Activated CD8-positive, alpha-beta memory T cell treated with anti-CD3 and anti-CD28 coated beads for 48 hours (primary cell): ENCODE measurements at places on chromosomes 1 and 21.

GRCh38 chr1:188140958-188141357, 1312.2 kb downstream of the PLA2G4A start:
- no peak for DNase-seq

DNA sequence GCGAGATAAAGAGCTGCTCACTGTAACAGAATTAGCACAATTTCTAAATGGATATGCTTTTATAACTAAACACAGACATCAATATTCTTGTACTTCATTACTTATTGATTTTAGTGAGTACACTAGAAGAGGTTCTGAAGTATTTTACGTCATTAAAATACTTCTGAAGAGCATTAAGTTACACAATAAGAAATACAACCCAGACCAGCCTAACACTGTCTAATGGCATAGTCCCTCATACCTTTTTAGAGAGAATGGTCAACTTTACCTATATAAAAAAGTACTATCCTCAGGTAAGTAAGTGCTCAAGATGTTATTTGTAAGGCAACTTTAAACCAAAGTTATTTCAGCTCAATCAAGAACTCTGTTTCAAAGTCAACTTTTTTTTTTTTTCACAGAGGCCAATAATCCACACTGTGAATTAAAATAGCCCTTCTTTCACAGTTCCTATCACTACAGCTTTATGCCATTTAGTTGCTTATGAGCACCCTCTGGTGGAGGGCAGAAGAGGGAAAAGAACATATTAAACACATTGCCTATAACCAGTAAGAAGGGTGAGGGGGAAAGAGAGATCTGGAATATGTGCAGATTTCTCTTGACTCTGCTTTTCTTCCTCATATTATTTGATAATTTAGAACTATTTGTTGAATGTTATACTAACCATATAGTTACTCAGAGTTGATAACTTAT, 182.1 kb upstream of the DMRTA2 start:
- no peak for DNase-seq

- DNase-seq = no peak
These were observed 24.1 kb downstream of the PAFAH2 start for GRCh38 chr1:25973610-25974321.

GRCh38 chr1:34520111-34520510, 234.7 kb upstream of the GJB5 start:
- DNase-seq = no peak

GRCh38 chr1:109468061-109468460, 1.7 kb downstream of the SYPL2 start:
- DNase-seq = no peak

- DNase-seq = no peak
These were observed 40.1 kb upstream of the LRRC8D start for GRCh38 chr1:89780721-89781120.

GRCh38 chr21:29316029-29316742, 17.5 kb downstream of the BACH1 start:
- no peak for DNase-seq

DNA sequence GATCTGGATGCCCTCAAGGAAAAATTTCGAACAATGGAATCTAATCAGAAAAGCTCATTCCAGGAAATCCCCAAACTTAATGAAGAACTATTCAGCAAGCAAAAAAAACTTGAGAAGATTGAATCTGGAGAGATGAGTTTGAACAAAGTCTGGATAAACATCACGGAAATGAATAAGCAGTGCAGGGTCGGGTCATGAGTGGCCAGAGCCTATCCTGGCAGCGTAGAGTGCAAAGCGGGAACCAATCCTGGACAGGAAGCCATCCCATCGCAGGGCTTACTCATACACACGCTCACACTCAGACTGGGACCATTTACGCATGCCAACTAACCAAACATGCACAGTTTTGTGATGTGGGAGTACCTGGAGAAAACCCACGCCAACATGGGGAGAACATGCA, 43.1 kb downstream of the ZMYM1 start:
- DNase-seq = no peak

- no peak for DNase-seq
These were observed 170.9 kb downstream of the ZBTB18 start for GRCh38 chr1:244221991-244222390.

- DNase-seq = no peak
These were observed 24.7 kb downstream of the STX6 start for GRCh38 chr1:180997843-180998504.

DNA sequence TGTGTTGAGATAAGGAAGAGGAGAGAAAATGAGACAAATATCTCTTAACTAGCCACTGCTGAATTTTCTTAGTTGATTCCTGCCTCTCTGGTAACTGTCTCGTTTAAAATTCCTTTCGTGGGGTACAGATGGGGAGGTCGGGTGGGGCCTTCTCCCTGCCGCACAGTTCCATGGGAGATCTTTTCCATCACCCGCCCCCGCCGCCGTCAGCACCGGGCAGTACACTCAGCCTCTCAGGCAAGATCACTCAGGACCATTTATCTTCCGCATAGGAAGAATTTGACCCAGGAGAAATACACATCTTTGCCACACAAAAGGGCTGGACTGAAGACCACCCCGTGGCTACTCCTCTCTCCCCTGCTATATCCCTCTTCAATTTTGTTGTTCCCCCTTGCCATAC, 2.3 kb upstream of the VPS26C start:
- no peak for DNase-seq

DNA sequence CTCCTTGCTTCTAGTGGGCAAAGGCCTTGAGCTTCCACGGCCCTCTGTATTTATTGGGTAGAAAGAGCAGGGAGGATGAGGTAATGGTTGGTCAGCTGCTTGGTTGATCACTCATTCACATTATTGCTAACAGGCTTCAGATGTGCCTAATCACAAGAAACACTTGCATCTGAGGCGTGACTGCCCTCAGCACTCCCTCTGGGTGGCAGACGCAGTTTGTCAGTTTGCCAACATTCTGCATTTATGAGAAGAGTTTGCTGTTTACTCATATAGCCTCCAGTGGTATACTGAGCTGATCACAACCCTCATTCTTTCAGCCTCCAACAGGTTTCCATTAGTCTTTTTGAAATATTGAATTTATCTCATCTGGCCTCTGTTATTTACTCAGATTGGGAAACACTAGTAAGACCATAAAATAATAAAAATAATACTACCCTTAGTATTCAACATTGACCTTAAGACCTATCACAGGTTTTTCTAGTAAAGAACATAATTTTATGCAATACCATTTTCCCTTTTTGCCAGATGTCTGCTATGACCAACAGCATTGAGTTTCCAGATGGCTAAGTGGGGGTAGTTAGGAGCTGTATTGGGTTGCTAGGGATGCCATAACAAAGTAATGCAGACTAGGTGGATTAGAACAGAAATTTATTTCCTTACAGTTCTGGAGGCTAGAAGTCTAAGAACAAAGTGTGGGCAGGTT, 53.3 kb downstream of the PTGFR start:
- no peak for DNase-seq

DNA sequence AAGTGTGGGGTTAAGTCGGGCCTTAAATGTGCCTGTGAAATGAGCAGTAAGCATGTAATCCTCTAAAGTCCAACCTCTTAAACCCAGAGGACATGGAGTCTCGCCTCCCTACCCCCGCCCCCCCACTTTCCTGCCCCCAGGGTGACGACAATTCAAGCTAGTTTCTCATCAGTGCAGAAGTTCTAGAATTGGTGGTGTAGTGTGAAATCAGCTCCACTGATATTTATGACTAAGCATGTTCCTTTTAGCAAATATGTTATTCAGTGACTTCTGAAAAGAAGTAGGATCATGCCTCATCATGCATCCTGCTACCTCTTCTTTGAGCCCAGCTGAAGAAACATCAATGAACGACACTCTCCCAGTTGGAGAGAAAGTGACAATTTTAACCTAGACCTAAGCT, 2.6 kb upstream of the ABCB10 start:
- no peak for DNase-seq

DNA sequence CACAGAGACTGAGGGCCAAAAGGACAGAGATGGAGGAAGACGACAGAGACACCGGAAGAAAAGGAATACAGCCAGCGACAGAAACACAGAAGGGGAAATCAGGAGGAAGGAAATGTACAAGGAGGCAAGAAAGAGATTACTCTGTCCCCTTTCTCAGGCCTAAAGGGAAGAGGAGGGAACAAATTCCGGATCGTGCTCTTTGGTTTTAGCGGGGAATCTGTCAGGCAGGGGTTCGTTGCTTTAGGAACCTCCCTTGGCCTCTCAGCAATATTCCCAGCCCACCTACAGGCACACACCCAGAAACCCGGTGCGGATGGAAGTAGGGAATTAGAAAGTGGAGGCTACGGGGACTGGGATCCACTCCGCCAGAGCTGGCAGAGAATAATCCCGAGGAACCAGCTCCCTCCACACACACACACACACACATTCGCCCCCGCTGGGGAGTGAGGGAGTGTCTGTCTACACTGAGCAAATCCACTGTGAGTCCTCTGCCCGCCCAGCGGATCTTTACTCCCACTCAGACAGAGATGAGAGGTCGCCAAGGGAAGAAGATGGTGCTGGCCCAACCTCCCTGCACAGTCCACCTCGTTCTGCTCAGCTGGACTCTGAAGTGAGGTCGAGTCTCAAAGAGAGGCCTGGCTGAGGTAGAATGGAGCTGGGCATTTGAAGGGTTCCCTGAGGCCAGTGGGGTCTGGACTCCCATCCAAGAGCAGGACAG, 5.7 kb downstream of the TAL1 start:
- no peak for DNase-seq

GRCh38 chr1:54337034-54337433, 69.2 kb downstream of the SSBP3 start:
- DNase-seq = no peak

- DNase-seq = no peak
These were observed 34.1 kb upstream of the FHAD1 start for GRCh38 chr1:15212954-15213291.

DNA sequence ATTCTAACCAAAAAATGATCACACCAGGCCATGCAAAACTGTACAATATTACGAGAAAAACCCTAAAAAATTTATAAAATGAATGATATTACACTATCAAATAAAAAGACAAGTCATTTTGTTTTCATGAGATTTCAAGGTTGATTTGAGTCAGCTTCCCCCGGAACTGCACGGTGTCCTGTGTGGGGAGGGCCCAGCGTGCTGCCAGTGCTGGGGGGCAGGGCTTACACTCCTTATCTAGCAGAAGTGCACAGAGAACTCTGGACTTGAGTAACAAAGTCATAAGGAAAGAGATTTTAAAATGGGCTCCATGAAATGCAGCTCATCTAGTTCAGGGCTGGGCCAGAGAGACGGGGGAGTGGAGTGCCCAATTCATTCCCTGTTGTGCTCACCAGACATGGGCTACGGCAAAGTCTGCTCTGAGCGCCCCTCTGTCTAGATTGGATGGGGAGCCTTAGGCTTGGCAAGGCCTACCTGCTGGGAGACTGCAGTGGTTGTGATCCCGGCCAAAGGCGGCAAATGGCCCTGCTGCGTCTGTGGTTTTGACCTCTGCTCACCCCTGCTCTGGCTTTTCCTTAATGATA, 50.1 kb downstream of the COQ8A start:
- peak; percentile 20 for DNase-seq

DNA sequence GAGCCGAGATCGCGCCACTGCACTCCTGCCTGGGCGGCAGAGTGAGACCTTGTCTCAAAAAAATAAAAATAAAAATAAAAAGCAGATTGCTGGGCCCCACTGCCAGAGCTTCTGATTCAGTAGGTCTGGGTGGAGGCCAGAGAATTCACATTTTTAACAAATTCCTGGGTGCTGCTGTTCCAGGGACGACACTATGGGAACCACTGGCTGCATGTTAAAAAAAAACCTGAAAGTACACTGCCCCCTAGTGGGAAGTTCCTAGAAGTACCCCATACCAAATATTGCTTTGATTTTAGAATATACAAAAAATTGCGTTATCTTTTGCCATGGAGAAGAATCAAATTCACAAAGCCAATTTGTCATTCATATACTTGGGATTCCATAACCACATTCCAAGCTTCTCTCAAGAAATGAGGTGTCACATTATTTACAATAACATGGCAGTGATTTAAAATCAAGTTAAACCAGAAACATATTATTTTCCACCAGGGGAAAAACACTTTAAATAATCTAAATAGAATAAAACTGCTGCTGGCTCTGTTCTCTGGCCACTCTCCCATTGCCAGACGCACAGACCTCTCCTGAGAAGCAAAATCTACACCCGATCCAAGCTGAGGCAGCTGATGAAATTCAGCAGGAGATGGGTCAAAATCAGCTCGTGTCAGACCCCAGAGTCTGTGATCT, 27.4 kb downstream of the SYF2 start:
- DNase-seq = no peak

GRCh38 chr1:65360648-65361047, 51.3 kb downstream of the DNAJC6 start:
- DNase-seq = no peak
